ENCODE measurements at places on chromosomes 7 and 10. TPM values are rescaled to one million over a fixed set of nuclear protein-coding genes. Genes with fewer than 3 reads are reported as not detected.

DNA sequence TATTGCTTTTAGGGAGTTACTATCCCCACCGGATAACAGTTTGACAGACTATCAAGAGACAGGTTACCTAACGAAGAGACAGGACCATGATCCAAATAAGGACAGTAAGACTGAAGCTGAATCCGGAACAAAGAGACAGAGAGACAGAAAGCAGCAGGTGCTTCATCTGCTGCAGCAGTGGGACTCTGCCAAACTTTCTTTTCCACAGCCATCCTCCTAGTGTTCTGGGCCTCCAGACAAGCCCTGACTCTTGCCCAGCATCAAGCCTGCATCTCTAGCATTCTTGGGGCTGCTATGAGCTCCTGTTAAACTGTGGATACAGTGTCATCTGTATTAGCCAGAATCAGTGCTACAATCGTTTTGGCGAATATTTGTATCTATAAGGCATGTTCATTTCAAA is 761.7 kb downstream of the GRID1 start:
- no peaks in the 10 kb centered on the region for H3K27me3 ChIP-seq
- no peak overlapping the region for H3K27ac ChIP-seq
- DNase-seq, result no peak
- no peak overlapping the region for H3K4me3 ChIP-seq
- H3K4me1 ChIP-seq, result no peaks in the 10 kb centered on the region
- no peaks in the 10 kb centered on the region for H3K36me3 ChIP-seq

The RAPGEF5 gene
- total RNA-seq, result 1.1 TPM

The GIMAP6 gene
- not detected for total RNA-seq

DNA sequence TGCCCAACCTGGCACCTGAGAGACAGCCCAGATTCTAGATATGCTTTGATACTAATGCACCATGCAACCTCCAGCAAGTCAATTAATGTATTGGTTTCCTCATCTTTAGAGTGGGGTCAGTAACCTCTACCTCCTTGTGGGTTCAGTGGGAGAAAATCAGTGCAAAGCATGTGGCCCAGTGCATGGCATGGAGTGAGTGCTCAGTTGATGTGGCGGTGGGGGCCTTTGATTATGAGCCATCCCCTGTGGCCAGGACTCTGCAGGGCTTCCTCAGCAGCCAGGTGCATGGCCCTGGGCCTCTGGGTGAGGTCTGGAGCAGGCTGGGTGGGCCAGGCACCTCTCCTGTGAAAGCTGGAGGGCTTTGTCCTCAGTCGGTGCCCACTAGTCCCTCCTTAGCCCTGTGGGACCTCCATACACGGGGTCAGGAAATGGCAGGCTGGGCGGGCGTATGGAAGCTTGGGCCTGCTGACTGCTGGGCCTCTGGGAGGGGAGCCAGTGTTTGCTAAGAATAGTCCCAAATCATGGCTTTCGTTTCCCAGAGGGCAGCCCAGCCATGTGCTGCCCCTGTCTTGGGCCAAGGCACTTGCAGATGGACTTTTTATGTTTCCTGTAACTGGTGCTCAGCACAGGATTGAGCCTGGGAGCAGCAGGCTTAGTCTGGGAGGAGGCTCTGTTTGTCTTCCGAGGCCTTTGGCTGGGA is 3.4 kb downstream of the PALD1 start:
- no peak overlapping the region for H3K27ac ChIP-seq
- H3K4me3 ChIP-seq, result no peak overlapping the region
- peaks cover 61% of the 10 kb centered on the region for H3K27me3 ChIP-seq
- H3K36me3 ChIP-seq, result no peaks in the 10 kb centered on the region
- DNase-seq, result no peak

DNA sequence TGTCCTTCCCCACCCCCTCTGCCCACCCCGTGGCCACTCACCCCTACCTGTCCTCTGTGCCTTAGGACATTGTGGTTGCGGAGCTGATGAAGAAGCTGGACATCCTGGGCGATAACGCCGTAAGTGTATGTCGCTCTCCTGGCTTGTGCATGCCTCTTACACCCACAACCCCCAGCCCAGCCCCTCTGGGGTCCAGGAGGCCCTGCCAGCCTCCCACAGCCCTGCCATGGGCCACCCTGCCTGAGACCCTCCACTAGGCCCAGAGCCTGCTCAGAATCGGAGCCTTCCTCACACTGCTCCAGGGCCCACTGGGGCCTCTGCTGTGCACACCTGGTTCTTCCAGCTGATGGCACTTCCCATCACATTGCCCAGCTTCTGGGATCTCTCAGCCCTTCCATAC is 36.8 kb upstream of the DPYSL4 start:
- H3K4me1 ChIP-seq, result no peaks in the 10 kb centered on the region
- H3K36me3 ChIP-seq, result no peaks in the 10 kb centered on the region
- H3K27me3 ChIP-seq, result peaks cover 7% of the 10 kb centered on the region
- no peak overlapping the region for H3K27ac ChIP-seq

DNA sequence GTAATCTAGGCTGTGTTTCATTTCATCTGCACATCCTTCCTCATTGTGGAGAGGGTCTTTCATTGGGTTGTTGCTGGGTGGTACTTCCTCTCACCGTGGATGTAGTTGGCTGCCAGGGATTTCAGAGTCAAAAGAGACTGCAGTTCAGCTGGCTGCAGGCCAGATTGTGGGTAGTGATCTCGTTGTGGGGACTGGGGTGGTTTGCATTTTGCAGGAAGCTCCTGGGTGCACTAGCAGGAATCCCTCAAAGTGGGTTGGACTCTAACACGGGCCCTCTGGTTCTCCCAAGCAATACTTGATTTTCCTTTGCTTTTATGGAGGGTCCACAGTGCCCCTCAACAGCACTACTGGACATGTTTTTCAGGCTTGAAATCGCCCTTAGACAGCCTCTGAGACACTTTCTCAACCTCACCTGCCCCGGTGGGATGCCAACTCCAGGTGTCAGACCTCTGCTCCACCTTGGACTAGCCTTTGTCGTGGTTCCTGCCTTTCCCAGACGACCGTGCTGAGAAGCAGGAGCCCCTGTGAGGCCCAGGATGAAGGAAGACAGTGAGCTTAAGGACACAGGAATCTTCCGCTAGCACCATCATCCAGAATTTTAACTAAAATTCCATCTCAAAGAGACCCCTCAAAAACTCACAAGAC is 23.9 kb upstream of the ZNF273 start:
- no peaks in the 10 kb centered on the region for H3K4me1 ChIP-seq
- H3K36me3 ChIP-seq, result peaks cover 36% of the 10 kb centered on the region
- peaks cover 8% of the 10 kb centered on the region for H3K27me3 ChIP-seq
- no peak for DNase-seq

The ZNF503 gene
- 14.2 TPM for total RNA-seq

- no peaks in the 10 kb centered on the region for H3K27me3 ChIP-seq
- DNase-seq, result peak; percentile 22
- no peak overlapping the region for H3K27ac ChIP-seq
Measured at GRCh38 chr7:83550100-83550499, 98.8 kb downstream of the SEMA3E start.

The HIP1 gene
- total RNA-seq, result 17.8 TPM

- H3K27ac ChIP-seq, result no peak overlapping the region
- no peaks in the 10 kb centered on the region for H3K4me1 ChIP-seq
- no peak overlapping the region for H3K4me3 ChIP-seq
- H3K27me3 ChIP-seq, result peaks cover 54% of the 10 kb centered on the region
- no peaks in the 10 kb centered on the region for H3K36me3 ChIP-seq
Measured at GRCh38 chr10:132036153-132036886, 29.4 kb upstream of the JAKMIP3 start.

DNA sequence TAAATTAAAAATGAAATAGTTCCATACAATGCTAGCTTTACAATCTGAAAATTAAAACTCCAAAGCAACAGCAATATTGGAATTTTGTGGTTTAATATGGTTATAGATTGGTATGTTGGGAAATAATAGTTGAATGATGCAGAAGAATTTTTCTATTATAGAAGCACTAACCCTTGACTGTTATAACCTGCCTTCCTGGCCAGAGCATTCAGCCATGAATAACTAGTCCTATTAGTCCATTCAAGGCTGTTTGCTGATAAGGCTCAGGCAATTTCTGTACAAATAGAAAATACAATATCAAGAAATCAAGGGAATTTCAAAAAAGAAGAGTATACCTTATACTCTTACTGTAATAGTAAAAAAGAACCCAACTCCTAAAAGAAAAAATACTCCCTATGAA is 101.6 kb upstream of the SP4 start:
- no peak overlapping the region for H3K27ac ChIP-seq
- no peaks in the 10 kb centered on the region for H3K4me1 ChIP-seq
- no peak for DNase-seq
- H3K27me3 ChIP-seq, result peaks cover 1% of the 10 kb centered on the region
- H3K4me3 ChIP-seq, result no peak overlapping the region

GRCh38 chr7:30681331-30681797 is 892 bp downstream of the CRHR2 start:
- H3K4me3 ChIP-seq, result no peak overlapping the region
- no peaks in the 10 kb centered on the region for H3K36me3 ChIP-seq
- peaks cover 59% of the 10 kb centered on the region for H3K27me3 ChIP-seq

DNA sequence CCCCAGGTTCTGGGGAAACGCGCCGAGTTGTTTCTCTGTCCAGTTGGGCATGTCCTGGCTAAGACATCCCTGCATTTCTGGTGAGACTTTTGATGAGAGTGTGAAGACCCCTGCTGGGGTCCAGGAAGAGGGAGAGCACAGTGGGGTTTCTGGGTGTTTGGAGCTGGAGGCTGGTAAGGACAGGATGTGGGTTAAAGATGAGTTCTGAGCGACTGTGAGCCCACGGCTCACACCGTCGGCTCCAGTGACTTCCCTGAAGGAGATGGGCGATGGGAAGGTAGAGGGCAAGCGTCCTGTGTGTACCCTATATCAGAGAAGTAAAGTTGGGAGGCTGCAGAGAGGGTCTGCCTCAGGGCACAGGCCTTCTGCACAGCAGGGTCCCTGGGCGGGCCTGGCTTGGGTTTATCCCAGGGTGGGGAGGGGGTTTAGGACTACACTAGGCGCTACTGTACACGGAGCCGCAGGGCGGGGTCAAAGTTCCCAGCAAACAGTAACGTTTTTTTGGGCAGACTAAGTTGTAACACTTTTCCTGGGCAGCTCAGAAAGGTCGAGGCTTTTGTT is 3.6 kb downstream of the EMX2 start:
- H3K4me1 ChIP-seq, result peaks cover 7% of the 10 kb centered on the region
- H3K4me3 ChIP-seq, result no peak overlapping the region
- no peaks in the 10 kb centered on the region for H3K36me3 ChIP-seq
- H3K27ac ChIP-seq, result no peak overlapping the region

The CALCR gene
- not detected for total RNA-seq

GRCh38 chr7:128427289-128427891 is 17.6 kb upstream of the IMPDH1 start:
- peaks cover 12% of the 10 kb centered on the region for H3K4me1 ChIP-seq
- no peak overlapping the region for H3K27ac ChIP-seq
- peaks cover 2% of the 10 kb centered on the region for H3K27me3 ChIP-seq

GRCh38 chr10:15245530-15245929 is 77.0 kb upstream of the NMT2 start:
- H3K27me3 ChIP-seq, result peaks cover 1% of the 10 kb centered on the region
- H3K36me3 ChIP-seq, result peaks cover 18% of the 10 kb centered on the region
- H3K4me1 ChIP-seq, result peaks cover 12% of the 10 kb centered on the region
- H3K27ac ChIP-seq, result no peak overlapping the region
- H3K4me3 ChIP-seq, result no peak overlapping the region

DNA sequence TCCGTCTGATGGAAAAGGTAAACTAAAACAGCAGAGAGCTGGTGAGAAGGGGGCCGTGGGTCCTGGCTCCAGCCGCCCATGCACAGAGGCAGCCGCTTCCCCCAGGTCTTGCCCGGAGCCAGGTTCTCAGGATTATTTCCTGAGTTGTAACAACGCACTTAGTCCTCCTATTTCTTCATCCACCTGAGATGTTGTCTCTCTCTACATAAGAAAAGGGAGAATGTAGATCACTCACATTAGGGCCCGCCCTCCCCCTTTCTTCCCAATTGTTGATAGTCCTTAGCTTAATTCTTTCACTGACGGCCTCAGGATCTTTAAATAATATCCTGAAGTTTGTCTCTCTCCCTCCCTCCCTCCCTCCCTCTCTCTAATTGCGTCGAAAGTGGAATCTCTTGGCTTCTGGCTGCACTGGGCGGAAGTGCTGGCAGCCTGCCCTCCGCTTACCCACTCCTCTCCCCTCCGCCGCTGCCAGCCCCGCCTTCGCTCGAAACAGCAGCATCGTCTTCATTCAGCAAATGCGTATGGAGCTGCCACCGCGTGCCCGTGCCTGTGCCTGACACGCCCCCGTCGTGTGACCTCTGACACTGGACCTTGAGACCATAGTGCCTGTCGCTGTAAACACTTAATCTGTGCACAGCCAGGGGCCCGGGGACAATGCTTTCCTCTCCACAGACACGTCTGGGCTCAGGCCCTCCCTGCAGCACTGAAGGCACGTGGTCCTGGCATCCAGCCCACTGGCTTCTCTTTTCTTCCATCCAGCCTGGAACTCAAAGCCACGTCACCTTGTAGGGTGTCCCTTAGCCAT is 174.5 kb upstream of the PPP2R2D start:
- DNase-seq, result no peak
- no peaks in the 10 kb centered on the region for H3K4me1 ChIP-seq
- H3K4me3 ChIP-seq, result no peak overlapping the region
- H3K27me3 ChIP-seq, result no peaks in the 10 kb centered on the region

The ADD3 gene
- 54.3 TPM for total RNA-seq

The ASIC3 gene
- total RNA-seq, result 0.83 TPM

GRCh38 chr7:74473116-74473515 is 19.4 kb downstream of the GTF2IRD1 start:
- DNase-seq, result no peak
- no peaks in the 10 kb centered on the region for H3K36me3 ChIP-seq
- peaks cover 41% of the 10 kb centered on the region for H3K4me1 ChIP-seq
- no peak overlapping the region for H3K4me3 ChIP-seq
- H3K27me3 ChIP-seq, result peaks cover 4% of the 10 kb centered on the region
- H3K27ac ChIP-seq, result no peak overlapping the region

GRCh38 chr7:142168746-142169145 is 57.2 kb downstream of the MGAM2 start:
- H3K4me3 ChIP-seq, result no peak overlapping the region
- no peak overlapping the region for H3K27ac ChIP-seq
- no peak for DNase-seq
- H3K36me3 ChIP-seq, result no peaks in the 10 kb centered on the region
- no peaks in the 10 kb centered on the region for H3K4me1 ChIP-seq

DNA sequence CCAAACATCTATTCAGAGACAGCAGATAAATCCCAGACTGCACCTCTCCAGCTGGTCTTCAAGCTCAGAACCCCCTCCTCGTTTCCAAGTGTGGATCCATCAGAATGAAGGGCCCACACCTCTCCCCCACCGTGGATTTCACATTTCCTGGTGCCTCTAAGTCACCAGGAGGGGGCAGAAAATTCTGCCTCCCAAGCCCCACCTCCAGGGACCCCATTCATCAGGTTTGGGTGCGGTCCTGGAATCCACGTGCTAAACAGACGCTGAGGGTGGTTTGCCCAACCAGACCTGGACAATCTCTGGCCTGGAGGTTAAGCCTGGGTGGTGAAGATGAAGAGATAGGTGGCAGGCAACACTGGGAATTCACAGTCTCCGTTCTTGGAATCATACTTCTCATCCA is 92.4 kb downstream of the WDR11 start:
- no peak overlapping the region for H3K4me3 ChIP-seq
- H3K36me3 ChIP-seq, result no peaks in the 10 kb centered on the region
- H3K4me1 ChIP-seq, result peaks cover 6% of the 10 kb centered on the region
- no peak overlapping the region for H3K27ac ChIP-seq
- no peak for DNase-seq
- peaks cover 9% of the 10 kb centered on the region for H3K27me3 ChIP-seq

All from HFFc6 (cell line).